ENCODE measurements at places on chromosomes 13 and 19.

GRCh38 chr19:53865918-53866864, 1.5 kb upstream of the MYADM start:
- DNase-seq, result peak; percentile 85

GRCh38 chr19:43598445-43599240, 2.2 kb downstream of the ZNF576 start:
- DNase-seq, result no peak

DNA sequence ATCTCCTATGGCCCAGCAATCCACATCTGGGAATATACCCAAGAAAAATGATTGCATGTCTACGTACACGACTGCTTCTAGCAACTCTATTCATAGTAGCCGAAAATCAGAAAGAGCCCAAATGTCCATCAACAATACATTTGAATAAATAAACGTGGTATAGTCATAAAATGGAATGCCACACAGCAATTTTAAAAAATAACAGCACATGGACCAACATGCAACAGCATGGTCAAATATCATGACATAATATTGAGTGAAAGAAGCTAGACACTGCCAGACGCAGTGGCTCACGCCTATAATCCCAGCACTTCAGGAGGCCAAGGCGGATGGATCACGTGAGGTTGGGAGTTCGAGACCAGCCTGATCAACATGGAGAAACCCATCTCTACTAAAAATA, 16.3 kb downstream of the TEX101 start:
- no peak for DNase-seq

- DNase-seq, result no peak
Measured at GRCh38 chr19:5971714-5972354, 6.1 kb downstream of the RANBP3 start.

DNA sequence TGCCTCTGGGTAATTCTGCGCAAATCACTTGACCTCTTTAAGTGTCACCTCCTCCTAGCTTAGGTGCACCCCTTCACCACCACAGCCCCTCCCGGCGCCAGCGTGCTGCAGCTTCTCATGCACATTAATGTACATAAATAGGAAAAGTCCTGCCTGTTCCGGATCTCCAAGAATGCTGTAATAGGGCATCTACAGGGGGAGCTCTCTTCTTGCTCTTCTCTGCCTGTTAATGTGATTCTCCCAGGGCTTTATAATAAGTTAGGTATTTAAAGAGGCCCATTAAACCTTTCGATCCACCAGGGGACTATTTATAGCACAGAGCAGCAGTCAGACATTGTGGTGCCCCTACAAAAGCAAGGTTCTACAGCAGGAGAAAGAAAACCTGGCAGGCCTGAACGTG, 35.3 kb downstream of the SOX1 start:
- DNase-seq, result no peak

DNA sequence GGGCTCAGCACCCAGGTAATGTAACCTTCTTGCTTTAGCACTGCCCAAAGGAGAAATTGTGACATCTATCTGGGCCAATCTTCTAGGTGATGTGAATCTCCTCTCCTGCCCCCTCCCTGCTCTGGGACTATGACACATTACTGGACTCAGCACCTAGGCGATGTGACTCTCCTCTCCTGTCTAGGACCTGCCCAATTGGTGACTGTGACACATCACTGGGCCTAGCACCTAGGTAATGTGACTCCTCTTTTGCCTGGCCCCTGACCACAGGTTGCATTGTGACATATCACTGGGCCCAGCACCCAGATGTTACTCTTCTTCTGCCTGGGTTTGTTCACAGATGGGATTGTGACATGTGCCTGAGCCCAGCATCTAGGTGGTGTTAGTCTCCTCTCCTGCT, 45.0 kb downstream of the ZNF85 start:
- no peak for DNase-seq

- no peak for DNase-seq
Measured at GRCh38 chr19:34459614-34460013, 21.9 kb upstream of the WTIP start.

- no peak for DNase-seq
Measured at GRCh38 chr19:9848762-9849161, 13.6 kb downstream of the PIN1 start.

DNA sequence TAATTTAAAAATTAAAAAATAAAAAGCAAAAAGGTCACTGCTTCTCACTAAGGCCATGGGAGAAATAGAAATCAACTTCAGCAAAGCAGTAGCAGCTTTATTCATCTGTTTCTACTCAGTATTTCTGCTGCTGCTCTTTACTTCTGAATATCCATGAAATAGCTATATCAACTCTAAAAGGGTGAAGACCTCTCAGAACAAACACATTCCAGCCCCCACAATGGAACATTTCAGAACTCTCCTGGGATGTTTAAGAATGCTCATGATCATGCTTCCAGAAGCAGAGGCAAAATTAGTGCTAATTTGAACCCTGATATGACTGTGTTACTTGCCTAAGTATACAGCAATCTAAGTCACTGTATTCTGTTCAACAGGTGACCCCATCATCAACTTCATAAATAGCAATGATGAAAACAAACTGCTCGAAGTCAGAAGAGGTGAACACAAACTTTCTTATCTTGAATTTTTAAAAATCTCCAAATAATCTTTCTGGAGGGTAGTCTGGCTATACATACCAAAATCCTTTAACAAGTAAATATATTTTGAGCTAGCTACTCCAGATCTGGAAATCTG, 29.6 kb upstream of the DOCK9 start:
- DNase-seq, result no peak

DNA sequence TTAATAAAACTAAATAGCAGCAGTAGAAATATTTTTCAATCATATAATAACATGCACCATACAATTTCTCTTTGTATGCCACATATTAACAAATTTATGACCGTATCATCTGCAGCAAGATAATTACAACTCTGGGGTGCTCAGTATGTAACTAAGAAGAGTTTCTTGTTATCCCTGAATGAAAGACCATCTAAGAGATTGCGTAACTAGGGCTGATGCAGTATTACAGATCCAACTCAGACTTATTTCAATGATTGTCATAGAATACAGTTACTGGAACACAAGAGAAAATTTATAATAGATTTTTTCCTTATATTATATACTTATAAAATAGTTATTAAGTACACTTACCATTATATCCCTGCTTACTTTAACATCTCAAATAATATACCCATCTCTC, 305.1 kb downstream of the SLITRK1 start:
- no peak for DNase-seq

- no peak for DNase-seq
Measured at GRCh38 chr19:50721441-50722137, 1.6 kb upstream of the CLEC11A start.

DNA sequence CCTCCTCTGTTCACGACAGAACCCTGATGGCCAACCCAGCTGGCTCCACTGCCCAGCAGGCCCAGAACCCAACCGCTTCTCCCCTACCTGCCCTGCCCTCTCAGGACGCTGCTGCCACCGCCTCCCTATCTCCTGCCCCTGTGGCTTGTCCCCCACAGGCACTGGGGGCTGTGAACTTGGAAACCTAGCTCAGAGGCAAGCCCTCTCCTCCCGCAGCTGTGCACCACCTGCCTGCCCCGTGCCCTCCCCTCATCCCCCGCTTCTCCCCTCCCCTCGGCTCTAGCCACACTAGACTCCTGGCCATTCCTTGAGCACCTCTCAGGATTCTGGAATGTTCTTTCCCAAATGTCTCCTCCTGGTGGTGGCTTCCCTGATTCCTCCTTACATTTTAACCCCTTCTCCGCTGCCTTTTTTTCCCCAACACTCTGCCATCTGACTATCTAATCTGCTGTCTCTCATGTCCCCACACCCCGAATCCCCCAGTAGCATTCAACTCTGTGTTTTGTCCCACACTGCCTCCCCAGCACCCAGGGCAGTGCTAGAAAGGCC, 6.7 kb downstream of the NANOS3 start:
- no peak for DNase-seq

GRCh38 chr19:57302020-57302465, 18.2 kb upstream of the ZNF543 start:
- DNase-seq, result no peak

DNA sequence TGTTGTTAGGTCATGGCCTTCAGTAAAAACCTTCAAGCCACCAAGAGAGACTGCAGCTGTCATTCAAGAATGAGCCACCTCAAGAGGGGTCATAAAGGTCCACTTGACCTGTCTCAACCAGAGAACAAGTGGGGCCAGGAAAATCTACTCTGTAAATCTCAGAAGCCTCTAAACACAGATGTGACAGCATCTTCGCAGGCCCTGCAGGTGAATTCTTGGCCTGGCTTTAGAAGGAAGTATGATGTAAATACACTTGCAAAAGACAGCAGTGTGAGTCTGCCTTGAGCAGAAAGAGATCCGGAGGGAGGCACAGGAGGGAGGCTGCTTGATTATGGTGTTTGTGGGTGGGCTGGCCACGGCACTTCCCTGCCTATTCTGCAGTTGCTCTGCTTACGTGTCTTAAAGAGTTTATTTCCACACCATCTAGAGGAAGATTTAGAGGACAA, 1082.9 kb downstream of the UQCRFS1 start:
- no peak for DNase-seq

DNA sequence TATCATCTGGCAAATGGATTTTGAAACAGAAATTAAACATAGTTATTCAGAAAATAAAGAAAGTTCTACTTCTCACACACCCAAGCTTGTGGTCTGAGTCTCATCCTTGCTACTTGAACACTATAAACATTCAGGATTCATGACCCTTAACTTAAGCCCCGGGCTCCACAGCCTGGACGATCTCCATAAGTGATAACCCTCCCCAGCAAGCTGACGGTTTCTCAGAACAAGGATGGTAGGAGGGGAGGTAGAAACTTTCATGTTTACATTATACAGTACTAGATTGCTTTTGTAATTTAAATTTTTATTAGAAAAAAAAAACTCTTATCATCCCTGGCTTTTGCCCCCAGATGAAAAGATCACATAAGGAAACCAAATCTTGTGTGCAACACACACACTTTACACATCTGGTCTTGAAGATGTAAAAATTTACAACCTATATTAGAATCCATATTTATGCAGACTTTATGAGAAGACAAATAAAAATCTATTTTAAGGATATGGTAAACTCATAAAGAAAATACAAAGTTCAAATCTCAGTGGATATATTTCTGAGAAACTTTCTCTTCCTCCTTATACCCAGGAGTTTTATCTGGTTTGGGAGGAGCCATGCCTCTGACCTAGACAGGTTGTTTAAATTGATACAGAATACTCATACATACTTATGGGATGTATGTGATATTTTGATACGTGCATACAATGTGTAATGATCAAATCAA, 20.0 kb upstream of the ATP12A start:
- no peak for DNase-seq

GRCh38 chr19:13078897-13079541, 23.6 kb downstream of the LYL1 start:
- no peak for DNase-seq

DNA sequence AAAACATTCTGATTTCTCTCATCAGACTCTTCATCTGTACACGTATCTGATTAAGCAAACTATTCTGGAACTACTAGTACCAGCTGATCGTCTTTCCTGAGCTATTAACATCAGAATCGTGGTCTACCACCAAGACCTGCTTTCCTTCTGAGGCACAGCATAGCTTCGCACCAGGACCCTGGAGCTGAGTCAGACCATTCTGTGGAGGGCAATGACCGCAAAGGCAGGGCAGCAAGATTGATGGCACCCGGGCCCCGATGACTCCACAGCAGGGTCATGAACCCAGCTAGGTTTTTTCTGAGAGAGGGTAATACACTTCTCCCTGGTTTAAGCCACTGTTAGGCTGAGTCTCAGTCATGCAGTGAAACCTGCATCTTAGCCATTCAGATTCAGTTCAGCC, 158.7 kb upstream of the GPR12 start:
- DNase-seq, result no peak

DNA sequence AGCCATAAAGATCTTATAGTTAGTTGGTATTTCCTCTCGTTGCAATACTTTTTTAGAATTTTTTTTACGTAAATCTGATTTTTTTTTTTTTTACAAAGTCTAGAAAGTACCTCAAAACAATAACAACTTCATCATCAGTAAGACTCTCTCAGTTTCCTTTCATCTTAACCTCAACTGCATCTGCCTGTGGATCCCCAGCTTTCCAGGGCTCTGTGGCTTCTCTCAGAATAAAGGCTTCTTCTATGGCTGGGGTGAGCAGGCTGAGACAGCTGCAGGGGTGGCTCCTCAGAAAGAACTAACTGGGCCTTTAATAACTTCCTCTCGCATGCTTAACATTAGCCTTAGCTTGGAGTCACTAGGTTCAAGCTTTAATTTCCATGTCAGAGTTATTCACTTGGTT, 4.2 kb downstream of the ZNF506 start:
- peak; percentile 80 for DNase-seq

GRCh38 chr13:36354842-36355623, 8.8 kb upstream of the SPART start:
- DNase-seq, result no peak

Data from CD4-positive, alpha-beta T cell treated with Interleukin-17A for 1 hour (primary cell).